ENCODE measurements at places on chromosomes 3 and 15.

DNA sequence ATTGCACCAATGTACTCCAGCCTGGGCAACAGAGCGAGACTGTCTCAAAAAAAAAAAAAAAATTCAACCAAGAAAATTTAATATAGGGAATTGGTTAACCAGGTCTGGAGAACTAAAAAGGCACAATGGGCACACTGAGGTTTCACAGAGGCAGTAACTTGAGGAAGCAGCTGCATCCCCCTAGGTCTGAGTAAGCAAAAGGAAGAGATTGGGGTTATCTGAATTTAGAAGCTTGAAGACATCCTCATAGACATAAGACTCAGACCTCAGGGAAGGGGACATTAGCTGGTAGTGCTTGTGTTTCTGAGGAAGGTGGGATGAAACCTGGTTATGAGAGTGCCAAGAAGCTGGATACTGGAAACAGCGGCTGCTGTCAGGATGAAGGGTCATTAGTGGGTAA lies 50.1 kb upstream of the LEKR1 start:
- no peak for DNase-seq

DNA sequence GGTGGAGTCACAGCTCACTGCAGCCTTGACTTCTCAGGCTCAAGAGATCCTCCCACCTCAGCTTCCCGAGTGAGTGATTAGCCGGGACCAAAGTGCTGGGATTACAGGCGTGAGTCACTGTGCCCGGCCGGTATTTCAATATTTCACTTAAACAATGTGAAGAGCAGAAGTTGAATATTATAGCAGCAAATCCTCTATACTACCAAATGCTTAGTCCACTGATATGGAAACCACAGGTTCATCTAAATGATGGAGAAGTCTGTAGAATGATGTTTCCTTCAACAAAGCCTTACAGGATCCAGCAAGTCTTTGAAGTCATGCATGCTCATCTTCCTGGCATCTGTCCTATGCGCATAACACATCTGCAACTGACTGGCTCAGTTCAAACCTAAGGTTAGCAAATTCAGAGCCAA lies 20.3 kb upstream of the UACA start:
- DNase-seq = no peak

DNA sequence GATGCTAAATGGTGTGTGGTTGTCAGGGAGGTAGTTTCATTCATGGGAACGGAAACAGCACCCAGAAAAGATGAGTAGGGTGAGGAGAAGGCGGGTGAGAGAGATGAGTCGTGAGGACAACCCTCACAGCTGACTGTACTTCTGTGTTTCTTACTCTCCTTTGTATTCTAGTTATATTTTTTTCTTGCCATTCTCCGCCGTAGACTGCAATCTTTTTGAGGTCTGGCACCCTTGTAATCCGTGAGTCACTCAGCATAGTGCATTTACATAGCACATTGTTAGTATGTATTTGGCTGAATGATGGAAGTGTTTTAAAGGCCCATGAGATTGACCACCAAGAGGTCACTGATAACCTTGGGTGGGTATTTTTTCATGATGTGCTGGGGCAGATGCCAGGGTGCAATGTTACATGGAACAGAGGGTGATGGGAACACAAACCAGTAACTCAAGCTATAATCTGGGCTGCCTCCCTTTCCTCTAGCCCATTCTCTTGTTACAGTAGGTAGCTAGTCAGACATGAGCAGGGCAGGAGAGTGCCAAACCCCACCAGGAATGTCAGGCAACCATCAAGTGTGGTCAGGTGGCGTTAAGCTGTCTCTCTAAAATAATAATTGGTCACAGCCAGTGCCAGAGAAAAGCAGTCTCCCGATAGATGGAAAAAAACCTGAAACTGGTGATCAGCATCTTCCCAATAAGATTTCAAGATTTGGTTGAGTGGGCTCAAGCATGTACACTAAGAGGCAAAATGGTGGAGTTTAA lies 18.8 kb upstream of the DGKG start:
- no peak for DNase-seq

GRCh38 chr15:51967583-51967982 lies 4.0 kb downstream of the LEO1 start:
- no peak for DNase-seq

DNA sequence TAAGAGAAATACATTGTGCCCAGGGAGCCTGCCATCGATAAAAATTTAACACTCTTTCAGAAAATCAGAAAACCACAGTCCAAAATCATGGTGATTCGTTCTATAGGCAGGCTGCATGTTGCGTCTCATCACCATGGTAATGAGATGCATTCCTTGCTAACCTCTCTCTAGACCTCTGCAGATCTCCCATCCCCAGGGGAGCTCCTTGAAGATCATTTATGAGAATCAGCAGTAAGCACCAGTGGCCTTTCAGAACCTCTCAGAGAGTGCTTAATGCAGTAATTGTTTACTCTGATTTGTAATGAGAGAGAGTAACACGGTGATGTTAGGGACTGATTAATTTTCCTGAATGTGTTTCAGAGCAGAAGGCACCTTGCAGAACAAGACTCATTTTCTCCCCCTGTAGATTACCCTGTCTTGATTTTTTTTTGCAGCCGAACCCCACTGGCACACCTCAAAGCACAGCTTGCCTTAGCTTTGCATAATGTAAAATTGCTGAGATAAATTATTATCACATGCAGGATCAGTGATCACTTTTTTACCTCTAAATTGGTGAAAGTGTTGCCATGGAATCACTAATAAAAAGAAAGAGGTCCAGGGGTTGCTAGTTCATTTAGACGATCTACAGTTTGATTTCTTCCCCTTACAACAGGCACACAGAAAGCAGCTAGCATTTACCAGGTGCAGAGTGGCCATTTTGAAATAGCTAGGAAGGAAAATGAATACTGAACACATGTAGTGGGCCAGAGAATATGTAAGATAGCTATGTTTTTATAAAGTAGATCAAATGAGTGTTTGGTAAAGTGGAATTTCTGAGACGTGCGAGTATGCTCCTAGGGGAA lies 98.9 kb upstream of the CHL1 start:
- no peak for DNase-seq

DNA sequence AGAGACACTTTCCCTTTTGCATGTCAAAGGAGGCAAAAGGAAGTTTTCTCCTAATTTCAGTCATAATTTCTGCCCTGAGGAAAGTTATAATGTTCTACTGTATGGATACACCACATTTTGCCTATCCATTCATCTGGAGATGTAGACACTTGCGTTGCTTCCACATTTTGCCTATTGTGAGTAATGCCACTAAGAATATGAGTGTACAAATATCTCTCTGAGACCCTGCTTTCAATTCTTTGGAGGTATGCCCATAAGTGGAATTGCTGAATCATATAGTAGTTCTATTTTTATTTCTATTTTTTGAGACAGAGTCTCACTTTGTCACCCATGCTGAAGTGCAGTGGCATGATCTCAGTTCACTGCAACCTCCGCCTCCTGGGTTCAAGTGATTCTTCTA lies 3.6 kb upstream of the CD276 start:
- DNase-seq = no peak

DNA sequence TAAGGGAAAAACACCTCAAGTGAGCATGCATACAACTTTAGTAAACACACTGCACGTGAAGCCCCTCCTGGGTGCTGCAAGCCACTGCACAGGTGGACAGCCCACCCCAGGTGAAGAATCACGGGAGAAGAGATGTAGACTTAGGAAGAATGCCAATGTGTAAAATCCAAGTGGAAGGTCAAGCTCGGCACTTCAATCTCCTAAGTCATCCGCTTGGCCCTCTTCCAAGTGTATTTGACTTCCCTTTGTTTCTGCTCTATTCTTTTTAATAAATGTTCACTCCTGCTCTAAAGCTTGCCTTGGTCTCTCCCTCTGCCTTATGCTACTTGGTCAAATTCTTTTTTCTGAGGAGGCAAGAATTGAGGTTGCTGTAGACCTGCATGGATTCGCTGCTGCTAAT lies 316.6 kb downstream of the EDEM1 start:
- DNase-seq = no peak

DNA sequence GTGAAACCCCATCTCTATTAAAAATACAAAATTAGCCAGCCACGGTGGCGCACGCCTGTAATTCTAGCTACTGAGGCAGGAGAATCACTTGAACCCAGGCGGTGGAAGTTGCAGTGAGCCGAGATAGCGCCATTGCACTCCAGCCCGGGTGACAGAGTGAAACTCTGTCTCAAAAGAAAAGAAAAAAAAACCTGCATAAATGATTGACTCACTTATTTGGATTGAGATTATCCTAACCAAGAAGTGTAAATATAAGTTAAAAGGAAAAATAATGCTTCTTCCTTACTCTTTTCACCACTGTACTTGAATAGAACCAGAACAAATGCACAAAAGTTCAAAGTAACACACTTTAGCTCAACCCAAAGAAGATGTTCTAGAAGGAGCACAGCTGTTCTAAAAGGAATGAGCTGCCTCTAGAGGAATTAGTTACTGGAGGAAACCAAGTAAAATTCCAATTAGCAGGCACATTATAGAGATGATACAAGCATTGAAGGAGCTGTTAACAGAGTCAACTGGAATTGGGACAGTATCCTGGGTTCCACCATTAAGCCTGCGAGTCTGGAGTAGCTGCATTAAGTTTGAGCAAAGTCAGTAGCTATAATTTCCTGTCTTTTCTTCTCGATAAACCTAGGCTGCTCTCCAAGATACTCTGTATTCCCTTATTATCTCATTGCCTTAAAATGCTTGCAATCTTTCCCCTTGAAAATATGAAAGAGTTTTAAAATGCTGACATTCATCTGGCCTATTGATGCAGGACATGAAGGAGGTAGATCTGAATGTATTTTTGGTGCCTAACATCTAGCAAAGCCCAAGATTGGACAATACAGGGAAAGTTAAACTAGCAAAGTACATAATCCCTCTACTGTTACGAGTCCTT lies 9.5 kb downstream of the MTHFS start:
- no peak for DNase-seq

Measured in T-helper 2 cell (primary cell).